ENCODE measurements at places on chromosomes 7 and 10.

- no peak for DNase-seq
Observed at GRCh38 chr7:2210551-2211258, 22.0 kb downstream of the MAD1L1 start.

DNA sequence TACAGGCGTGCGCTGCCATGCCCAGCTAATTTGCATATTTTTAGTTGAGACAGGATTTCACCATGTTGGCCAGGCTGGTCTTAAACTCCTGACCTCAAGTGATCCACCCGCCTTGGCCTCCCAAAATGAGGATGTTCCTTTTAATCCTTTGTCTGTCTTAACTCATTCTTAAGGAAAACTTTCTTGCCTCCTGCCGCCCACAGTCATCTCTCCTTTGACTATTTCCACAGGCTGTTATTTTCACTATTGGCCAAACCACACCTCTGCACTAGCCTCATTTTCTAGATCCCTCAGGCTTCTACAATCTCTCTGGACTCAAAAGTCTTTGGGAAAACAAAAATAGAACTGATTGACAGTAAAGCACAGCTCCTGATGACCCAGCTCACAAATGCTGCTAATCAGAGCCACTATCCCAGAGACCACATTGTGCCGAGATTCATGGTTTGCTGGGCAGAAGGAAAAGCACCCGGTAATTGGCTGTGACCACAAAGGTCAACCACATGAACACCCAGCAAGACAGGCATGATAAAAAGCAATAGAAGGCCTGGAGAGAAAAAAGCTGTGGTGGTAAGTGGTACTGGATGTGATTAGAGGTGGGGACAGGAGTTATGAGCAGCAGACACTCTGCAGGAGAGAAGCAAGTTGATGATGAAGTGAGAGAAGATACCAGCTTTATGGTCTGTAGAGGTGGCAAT, 44.1 kb upstream of the ZNRF2 start:
- DNase-seq, result no peak

DNA sequence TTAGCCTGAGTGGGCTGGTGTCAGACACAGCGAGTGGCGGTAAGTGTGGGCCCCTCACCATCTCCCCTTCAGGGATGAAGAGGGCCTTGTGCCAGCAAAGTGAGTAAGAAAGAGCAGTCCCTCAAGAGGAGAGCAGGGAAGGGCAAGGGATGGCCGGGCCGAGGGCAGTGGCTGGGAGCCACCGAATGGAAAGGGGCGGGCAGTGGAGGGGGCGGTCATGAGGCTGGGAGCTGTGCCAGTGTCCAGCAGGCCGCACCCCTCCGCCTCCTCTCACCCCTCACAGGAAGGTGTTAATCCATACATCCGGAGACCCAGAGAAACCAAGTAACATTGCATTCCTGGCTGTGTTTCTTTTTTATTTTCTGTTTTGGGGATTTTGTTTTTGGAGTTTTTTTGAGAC, 28.6 kb upstream of the RASGEF1A start:
- DNase-seq, result no peak

- DNase-seq, result no peak
Observed at GRCh38 chr7:42902331-42902730, 9.5 kb downstream of the C7orf25 start.

DNA sequence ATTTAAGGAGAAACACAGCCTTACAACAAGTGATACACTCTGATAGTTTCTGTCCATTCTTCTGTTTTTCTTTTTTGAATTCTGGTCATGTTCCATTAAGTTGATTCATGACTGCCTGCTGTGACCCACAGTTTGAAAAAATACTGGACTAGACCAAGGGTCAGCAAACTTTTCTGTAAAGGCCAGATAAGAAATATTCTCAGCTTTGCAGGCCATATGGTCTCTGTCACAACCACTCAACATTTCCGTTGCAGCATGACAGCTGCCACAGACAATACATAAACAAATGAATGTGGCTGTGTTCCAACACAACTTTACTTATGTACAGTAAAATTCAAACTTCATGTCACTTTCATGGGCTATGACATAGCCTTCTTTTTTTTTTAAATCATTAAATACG, 156.7 kb downstream of the PLXNA4 start:
- DNase-seq, result no peak

GRCh38 chr10:10318856-10319255, 698.8 kb upstream of the CELF2 start:
- DNase-seq, result no peak

GRCh38 chr7:128422842-128423241, 13.1 kb upstream of the IMPDH1 start:
- DNase-seq, result no peak

- peak; percentile 21 for DNase-seq
Observed at GRCh38 chr7:98165827-98166667, 45.2 kb upstream of the BHLHA15 start.

GRCh38 chr10:97006364-97006763, 174.3 kb downstream of the LCOR start:
- no peak for DNase-seq

DNA sequence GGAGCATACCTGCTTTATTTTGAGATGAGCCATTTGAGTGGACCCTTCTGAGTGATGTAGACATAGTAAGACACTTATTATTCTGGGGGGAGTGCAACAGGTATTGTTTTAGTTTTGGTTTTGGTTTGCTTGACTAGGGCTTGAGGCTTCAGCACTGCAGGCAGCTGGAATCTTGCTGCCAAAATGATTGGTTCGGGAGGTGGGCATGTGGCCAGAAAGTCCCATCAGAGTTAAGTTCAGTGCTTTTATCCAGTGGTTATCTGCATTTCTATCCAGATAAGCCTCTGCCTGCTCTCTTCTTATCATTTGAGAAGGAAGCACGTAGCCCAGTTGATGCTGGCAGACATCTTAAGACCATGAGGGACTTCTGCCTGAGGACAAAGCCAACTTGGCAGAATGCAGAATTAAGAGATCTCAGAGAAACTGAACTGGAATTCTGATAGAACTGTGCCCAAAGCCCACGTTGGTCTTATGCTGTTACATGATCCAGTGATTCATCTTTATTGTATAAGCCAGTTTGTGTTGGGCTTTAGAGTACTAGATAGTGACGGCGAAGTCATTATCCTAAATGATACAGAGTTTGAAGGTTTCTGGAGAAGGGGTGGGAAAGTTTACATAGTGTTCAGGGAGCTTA, 9.6 kb upstream of the JAZF1 start:
- DNase-seq, result no peak
